ENCODE measurements at places on chromosomes 2 and 18.

DNA sequence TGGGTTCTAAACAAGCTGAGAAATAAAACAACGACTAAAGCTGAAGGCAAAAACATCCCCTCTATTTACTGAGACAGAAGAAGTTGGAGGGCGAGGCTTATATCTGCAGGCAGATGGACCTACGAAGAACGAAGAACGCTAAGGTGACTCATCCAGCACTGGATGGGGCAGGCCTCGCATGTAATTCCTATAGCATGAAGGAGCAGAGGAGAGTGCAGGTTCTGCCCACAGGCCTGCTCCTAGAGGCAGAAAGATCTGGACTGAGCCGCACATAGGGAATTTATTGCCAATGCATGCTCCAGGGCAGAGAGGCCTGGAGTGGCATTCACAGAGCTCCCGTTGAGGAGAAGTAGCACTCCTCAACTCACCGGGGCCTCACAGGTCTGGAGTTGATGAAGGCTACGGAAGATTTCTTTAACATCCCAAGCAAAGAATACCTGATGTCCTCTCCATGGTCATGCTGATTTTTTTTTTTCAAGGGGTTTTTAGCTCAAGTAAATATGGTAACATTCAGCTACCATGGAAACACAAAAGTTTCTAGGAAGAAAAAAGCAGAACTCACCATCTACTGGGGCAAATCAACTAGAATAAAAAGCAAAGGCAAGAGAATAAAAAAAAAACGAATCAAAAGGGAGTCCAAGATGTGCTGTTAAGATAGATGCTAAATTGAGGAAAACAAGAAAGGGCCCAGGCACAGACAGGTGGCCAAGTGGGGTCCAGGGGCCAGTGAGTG, 10.4 kb upstream of the METTL21A start:
- no peak for DNase-seq

- DNase-seq, result no peak
Measured at GRCh38 chr2:149410701-149411484, 80.5 kb downstream of the LYPD6 start.

DNA sequence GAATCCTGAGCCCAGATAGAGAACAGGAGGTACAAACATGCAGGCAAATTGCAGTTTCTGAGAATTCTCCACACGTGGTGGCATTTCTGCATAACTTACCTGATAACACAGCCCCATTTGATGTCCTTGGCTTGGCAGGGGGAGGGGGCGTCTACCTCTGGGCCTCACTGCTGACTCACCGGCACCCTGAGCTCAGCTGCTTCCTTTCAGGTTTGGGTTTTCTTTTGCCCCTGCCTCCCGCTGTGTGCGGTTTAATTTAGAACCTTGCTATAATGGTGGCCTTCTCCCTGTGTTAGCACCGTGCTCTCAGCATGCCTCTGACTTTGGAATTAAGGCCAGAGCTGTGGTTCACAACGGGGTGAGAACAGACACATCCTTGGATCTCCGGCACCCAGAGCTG, 4.4 kb downstream of the CTIF start:
- no peak for DNase-seq

GRCh38 chr2:135555311-135555710, 24.0 kb downstream of the R3HDM1 start:
- DNase-seq, result no peak

- DNase-seq, result no peak
Measured at GRCh38 chr2:70123051-70123828, 36.0 kb downstream of the PCBP1 start.

DNA sequence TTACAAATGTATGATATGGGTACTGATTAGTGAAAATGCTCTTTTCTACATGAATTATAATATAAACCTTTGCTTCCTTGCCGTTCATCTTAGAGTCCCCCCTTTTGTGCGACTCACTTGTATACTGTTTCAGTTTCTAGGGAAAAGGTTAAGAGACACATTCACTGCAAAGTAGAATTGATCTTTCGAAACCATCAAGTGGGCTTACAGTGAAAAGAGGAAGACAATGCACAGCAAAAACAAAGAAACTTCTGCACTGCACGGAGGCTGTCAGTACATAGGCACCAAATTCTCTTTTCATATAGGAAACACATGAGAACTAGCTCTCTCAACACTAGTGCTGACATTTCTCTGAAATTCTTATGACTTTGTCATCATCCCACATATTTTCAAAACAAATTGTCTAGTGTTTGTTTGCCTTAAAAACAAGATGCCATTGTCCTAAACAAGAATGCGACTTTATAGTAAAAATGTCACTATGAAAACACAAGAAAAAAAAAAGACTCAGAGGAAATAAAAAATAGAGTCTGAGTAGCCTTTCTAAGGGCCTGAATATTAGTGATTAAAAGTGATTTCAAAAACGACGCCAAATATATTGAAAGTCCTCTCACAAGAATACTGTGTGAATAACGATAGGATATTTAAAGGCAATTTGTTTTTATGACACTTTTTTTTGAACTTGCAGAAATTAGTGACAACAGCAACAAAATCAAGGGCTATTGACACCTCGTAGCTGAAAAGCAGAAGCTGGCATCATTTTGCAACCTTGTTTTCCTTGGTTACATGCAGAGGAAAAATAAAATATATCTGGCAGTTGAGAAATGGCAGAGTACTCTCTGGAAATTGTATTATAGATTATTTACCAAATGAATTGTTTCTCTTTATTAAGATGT, 827.0 kb downstream of the BCL11A start:
- no peak for DNase-seq

GRCh38 chr2:241950413-241951315, 81.1 kb downstream of the RTP5 start:
- DNase-seq, result peak; percentile 31

GRCh38 chr2:174078275-174078674, 113.1 kb upstream of the SP3 start:
- no peak for DNase-seq

DNA sequence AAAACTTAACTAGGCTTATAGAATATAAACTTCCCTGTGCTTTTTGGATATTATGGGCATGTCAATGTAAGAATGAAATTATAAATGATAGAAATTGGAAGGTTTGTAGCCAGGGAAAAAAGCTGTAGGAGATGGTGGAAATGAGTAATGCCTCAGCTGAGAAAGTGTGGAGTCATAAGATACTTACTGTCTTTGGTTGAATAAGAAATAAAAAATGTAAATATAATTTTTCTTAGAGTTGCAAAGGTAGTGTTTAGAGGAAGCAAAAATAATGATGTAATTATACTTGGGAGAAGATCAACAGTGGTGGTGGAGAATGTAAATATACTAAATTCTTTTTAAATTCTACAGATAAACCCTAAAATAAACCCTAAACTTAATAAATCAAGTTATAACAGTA, 26.2 kb upstream of the RND3 start:
- no peak for DNase-seq

- peak; percentile 8 for DNase-seq
Measured at GRCh38 chr18:49041435-49042245, 90.9 kb upstream of the SMAD7 start.

DNA sequence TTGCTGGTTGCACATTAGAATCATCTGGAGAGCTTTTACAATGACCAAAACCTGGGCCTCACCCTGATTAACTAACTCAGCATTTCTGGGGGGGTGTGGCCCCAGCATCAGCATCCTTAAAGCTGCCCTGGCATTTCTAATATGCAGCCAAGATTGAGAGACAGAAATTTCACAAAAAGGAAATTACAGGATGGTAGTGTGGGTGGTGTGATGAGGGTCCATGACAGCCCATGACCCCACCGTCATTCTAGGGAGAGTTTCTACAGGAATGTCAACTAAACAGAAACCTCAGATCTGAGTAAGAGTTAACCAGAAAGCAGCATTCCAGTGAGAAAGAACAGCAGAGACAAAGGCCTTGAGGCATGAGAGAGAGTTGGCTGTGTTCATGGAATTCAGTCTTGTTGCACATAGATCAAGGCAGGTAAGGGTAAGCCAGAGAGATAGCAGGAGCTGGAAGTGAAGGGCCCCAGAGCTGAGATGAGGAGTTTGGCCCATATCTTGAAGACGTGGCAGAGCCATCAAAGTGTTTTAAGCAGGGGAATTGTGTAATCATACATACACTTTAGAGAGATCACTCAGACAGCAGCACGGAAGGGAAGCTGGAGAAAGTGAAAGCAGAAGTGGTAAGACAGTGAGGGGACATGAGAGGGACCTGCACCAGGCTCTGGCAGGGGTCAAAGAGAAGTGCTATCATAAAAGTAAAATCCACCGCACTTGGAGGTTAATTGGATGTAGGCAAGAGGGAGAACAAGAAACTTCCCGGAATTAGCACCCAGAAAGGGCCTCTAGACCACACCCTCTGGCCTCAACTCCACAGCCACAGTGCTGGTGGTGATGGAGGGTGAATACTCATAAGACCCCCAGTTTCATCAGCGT, 7.8 kb upstream of the TRABD2A start:
- no peak for DNase-seq

DNA sequence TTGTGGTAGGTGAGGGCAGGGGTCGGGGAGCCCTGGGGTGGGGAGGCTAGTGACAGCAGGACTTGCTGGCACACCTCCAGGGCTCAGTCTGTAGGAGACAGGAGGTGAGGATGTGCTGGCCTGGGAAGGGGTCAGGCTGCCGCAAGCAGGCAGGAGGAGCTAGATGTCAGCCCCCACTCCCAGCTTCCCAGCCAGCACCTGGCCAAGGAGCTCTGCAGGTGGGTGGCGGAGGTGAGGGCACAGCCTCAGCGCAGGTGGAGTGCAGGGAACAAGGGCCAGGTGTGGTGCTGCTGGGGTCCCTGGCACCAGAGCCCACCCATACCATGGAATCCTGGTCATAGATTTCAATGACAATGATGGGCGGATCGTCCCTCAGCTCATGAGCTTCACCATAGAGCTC, 2.9 kb downstream of the OTOF start:
- no peak for DNase-seq

DNA sequence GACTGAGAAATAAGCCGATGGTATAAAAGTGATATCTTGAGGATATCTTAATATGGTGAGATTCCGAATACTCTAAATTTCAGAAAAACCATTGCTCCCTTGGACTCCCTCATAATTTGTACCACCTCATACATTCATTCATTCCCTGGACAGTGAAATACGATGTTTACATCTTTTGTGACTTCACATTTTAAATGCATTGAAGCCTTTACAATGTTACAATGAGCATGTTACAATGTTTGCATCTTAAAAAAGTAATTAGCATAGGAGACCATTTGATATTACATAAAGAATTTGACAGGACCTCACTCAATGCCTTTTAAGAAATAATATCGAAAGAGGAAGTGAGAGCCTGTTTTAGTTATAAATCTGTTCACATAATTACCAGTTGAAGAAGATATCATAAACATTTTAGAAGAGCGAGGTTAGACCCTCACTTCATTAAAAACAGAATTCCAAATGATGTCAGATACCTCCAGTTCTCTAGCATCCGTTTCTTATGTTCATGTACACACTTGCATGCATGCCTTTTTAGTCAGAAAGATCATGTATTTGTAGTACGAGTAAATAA, 372.0 kb downstream of the ARHGAP15 start:
- DNase-seq, result no peak

GRCh38 chr2:184530239-184530638, 68.1 kb upstream of the ZNF804A start:
- DNase-seq, result no peak

DNA sequence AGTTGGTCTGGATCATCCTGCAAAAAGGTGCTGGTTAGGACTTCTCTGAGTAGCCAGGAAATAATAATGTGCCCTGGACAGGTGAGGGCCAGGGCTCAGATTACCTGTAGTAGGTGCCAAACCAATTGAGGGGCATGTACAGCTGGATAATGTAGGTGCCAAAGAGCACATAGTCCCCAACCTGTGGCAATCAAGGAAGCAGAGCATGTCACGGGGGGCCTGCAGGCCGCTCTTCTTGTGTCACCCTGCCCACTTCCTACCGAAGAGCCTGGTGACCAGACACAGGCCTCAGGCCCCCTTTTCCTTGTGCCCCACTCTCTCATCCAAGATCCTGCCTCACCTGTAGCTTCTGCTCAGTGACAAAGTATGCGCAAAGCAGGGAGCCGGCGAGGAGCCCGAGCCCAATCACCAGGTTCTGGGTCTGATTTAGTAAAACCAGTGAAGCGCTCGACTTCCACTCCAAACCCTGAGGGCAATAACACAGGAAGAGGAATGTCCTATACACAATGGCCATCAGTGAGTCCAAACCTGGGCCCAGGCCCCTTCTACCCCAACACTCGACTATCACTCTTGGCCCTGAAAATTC, 5.2 kb downstream of the ABCB6 start:
- no peak for DNase-seq

- no peak for DNase-seq
Measured at GRCh38 chr2:16509042-16509441, 156.6 kb downstream of the CYRIA start.

GRCh38 chr2:46848447-46848846, 67.2 kb downstream of the MCFD2 start:
- no peak for DNase-seq

DNA sequence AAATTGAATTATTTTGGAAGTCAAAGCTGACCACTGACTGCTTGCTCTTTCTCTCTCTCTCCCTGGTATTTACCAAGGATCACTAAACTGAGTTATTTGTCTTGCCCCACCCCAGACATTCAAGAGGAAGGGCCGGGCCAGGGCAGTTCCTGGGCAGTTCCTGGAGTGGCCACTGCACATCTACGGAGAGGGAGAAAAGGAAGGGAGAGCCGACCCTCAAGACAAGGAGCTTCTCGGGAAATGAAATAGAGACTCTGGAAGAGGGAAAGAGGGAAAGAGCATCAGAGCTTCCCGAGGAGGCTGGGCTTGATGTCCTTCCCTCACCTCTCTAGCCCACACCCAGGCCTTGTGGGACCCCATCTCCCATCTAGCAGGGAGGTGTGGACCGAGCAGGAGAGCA, 83.1 kb downstream of the SEPTIN10 start:
- DNase-seq, result no peak

DNA sequence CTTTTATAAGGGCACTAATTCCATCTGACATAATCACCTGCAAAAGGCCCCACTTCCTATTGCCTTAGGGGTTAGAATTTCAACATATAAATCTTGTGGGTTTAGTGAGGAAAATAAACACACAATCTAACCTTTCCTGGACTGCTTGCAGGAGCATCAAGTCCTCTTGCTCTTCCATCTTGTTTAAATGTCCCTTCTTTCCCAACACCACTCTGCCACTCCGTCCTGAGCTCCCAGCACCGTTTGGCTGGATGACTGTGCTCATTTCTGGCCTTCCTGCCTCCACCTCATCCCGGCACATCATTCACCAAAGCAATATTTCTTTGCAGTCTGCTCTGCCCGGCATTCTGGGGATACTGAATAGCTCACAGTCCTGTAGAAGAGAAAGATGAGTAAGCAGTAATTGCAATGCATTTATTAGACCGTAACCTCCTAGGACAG, 247.8 kb downstream of the BCL2 start:
- no peak for DNase-seq

- no peak for DNase-seq
Measured at GRCh38 chr18:13834496-13835015, 10.6 kb downstream of the MC5R start.
